ENCODE measurements at places on chromosomes 4 and X.

- peak; percentile 21 for DNase-seq
These were observed 77.0 kb downstream of the FBXW7 start for GRCh38 chr4:152458801-152459302.

- DNase-seq, result no peak
These were observed 73.2 kb upstream of the AMOT start for GRCh38 chrX:112913807-112914206.

DNA sequence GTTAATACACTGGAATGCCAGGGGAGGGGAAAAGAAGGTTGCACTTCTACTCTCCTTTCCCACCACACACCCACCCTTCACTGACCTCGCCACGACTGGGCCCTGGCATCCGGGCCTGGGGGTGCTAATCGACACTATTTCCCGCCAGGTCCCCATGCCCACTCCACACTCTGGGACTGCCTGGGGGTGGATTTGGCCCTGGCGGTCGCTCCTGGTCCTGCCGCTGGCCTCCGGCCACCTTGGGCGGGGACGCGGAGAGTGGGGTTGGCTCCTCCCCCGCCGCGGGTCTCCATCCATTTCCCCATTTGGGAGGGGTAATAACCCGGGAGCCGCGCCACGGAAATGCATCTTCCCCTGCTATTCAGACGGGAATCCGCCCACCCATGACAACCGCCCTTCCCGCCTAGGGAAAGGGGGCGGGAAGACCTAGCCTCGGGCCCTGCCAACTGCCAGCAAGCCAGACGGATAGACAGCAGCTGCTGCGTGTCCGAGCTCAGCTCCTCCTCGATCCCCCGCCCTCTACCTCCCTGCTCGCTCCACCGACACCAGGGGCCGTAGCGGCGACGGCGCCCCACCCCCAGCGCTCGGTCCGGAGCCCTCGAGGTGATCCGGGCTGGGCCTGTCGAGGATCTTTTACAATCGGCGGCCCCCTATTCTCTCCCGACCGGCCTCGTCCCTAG is 78.1 kb downstream of the RLIM start:
- DNase-seq, result peak; percentile 65

DNA sequence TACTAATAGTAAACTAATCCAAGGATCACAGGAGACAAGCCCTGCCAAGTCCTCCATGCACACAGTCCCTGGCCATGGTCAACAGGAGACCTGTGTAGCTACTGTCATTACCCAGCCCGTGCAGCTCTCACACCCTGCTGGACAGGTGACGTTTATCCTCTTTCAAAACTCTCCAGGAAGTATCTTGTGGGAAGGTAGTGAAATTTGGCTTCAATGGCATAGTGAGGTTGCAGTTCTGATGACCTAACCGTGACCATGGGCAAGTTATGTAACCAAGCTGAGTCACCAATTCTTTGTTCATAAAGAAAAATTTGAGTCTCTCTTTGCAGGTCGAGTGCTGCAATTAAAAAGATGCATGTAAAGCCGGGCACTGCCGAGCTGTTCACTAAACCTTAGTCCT is 11.3 kb upstream of the SLC2A9 start:
- no peak for DNase-seq

All from GM13977 (cell line).